Forelimb muscle (tissue), 1 donor: ENCODE measurements at places on chromosomes 2 and 18.

GRCh38 chr2:126849991-126850535, 48.6 kb upstream of the TEX51 start:
- no peak for DNase-seq

- no peak for DNase-seq
Measured at GRCh38 chr2:66984864-66985263, 412.3 kb upstream of the ETAA1 start.

- no peak for DNase-seq
Measured at GRCh38 chr18:32360682-32361345, 109.9 kb downstream of the GAREM1 start.

- no peak for DNase-seq
Measured at GRCh38 chr2:232439758-232440135, 16.2 kb upstream of the ALPI start.

- DNase-seq = no peak
Measured at GRCh38 chr18:56358608-56359280, 279.6 kb downstream of the TXNL1 start.
